ENCODE measurements at places on chromosomes 7 and 10. TPM values are rescaled to one million over a fixed set of nuclear protein-coding genes. Genes with fewer than 3 reads are reported as not detected.

DNA sequence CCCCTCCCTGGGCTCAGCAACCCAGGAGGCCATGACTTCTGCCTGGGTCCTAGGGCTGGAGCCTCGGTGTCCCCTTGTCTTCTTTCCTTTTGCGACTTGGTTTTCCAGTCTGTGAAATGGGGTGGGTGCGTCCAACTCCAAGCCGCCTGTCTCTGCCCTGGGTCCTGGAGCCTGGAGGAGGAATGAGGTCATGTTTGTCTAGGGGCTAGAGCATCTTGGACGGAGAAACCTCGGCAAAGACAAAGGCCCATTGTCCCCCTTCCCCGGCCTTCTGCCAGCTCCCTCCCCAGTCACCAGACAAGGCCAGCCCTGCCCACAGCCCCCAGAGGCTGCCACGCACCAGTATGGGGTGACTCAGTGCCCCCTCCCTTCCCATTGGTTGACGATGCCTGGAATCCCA lies 39.8 kb upstream of the ELN start:
- DNase-seq: no peak

DNA sequence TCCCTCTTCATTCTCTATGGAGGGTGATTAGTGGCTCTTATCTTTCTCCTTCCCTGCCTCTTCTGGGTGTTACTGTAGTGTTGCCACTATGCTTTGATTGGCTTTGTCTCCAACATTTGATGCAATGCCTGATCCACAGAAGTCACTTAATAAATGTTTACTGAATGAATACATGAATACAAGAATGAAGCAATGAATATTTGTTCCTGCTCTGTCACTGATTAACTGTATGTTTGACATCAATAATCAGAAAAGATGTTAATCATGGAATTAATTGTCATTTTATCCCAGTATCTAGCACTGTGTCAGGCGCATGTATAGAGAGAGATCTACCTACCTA lies 4.3 kb downstream of the ANK3 start:
- no peak for DNase-seq

- DNase-seq: no peak
Measured at GRCh38 chr7:100137851-100138760, 10.6 kb upstream of the LAMTOR4 start.

DNA sequence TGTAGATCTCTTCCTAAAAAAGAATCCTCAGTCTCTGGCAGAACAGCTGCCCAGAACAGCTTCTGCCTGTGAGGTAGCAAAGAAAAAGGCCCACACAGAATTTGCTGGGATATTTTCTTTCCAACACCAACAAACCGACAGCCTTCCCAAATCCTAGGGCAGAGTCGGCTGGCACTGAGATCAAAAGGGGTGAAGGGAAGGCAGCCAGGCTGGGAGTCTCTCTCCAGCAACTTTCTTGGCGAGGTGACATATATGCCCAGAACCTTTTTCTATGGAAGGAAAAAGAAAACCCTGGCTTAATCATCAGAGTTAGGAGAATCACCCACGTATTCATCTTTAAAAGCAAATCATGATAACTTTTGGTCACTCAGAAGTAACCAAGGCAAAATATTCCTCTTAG lies 279.6 kb downstream of the DNAJB6 start:
- DNase-seq: no peak

- no peak for DNase-seq
Measured at GRCh38 chr7:12423997-12424745, 20.5 kb upstream of the VWDE start.

DNA sequence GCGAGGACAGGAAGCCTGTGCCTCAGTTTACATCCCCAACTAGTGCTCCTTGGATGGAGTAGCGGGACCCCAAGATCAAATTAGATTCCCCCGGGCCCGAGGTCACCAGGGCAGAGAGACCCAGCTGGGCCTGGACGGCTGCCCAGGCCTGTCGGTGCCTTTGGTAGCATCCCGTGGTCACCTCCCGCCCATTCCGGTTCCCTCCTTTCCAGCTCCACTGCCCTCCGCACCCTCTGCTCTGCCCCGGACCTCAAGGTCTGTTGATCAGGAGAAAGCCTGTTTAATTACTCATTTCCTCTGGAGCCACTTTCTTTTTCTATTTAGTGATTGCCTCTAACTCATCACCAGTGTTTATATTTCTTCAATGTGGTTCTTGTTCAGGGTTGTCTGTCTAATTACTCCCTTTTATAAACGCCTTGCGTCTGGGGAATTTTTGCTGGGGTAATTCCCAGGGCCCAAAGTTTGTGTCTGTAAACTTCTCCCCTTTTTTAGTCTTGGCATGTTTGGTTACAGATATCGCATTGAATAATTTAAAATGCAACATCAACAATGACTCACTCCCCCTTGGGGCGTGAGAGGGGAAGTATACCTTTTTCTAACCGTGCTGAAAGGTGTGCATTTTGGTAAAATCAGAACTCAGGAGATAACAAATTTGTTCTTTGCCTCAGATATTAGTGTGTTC lies 1.9 kb downstream of the FOXK1 start:
- DNase-seq: peak; percentile 86

GRCh38 chr10:113053091-113053490 lies 103.0 kb downstream of the TCF7L2 start:
- no peak for DNase-seq

DNA sequence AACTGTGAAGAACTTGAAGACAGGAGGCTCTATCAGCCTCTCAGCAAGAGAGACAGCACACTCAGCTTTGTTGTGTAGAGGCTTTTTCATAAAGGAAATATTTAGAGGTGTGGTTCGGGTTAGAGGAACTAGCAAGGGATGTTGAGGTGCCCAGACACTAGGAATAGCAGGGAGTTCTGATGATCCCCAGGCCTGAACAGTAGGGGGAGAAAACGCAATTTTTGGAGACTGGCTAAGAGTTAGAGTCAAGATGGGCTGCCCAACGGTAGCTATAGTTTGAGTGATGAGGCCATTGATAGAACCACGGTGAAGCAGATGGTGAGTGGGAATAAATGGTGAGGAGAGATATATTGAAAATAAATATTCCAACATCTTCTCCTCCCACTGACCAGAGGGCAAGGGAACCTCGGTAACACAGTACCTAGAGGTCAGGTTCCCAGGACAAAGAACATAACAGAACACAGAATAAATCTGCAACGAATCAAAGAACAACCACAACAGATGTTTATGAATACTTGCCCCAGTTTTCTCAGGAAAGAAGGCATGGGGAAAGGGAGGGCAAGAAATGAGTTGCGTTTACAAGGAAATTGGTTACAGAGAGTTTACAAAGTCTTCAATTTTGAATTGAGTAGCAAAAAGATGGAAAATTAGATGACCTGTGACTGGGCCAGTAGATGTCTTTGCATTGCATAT lies 24.2 kb upstream of the BPGM start:
- no peak for DNase-seq

DNA sequence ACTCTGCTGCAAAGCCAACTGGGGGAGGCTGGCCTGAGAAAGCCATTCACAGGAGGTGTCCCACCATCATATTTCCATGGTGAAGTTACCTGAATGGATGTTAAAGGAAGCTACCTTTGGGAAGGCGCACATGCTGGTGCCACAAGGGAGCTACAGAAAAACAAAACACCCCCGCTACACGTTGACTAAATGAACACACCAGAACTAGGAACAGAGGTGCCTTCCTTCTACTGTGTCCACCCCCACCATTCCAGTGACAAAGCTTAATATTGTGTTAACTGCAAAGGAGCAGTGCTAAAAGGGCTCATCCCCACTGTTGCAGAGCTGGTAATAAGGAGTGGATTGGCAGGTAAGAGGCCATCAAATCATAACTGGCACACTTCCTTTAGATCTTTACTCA lies 420.0 kb upstream of the PODXL start:
- DNase-seq: no peak

GRCh38 chr7:64098-64915 lies 128.1 kb upstream of the FAM20C start:
- DNase-seq: peak; percentile 62

DNA sequence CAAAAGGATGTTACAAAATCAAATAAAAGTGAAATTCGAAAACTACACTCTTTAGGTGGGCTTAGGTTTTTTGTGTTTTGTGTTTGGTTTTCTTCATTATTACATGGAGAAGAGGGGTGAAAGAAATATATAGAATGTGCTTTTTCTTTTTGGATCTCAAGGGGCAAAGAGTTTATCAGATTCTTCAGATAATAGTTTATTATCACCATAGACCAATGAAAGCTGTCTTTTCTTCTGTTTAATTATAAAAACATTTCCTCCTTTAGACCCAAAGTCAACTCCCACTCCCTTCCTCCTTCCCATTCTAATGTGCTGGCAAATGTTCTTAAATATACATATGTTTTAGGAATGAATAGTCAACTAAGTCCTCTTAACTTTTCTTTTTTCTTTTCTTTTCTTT lies 167.6 kb downstream of the AKR1D1 start:
- DNase-seq: no peak

Gene CCDC172
- total RNA-seq: not detected

Gene TSPAN33
- total RNA-seq: 0.82 TPM

Gene PLEKHS1
- 0.03 TPM for total RNA-seq

Gene TFPI2
- 17.4 TPM for total RNA-seq

Gene SEMA3E
- 0.18 TPM for total RNA-seq
